ENCODE measurements at places on chromosomes 2 and 18.
A peak's percentile ranks its signal among the peaks of the same experiment; 100 is the strongest.

DNA sequence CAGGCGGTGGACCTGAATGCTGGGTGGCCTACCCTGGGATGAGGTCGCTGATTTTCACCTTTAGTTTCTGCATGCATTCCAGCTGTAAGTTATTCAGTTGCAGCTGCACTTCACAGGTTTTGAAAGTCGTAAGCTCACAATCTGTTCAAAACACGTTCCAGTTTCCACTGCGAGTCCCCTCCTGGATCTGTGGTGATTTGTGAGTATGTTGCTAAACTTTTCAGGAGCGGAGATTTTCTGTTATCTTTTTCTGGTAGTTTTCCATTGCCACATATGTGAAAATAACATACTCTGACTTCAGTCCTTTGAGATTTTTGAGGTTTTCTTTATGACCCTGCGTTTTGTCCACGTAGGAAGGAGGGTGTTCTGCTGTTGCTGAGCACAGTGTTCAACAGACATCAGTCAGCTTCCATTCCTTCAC, 102.1 kb downstream of the SNTG2 start:
- H3K4me1 ChIP-seq, result peaks cover 2% of the 10 kb centered on the region
- no peaks in the 10 kb centered on the region for H3K36me3 ChIP-seq
- no peak overlapping the region for H3K27ac ChIP-seq
- H3K27me3 ChIP-seq, result no peaks in the 10 kb centered on the region

GRCh38 chr2:7437141-7437540, 519.9 kb downstream of the RNF144A start:
- H3K27me3 ChIP-seq, result no peaks in the 10 kb centered on the region
- no peak overlapping the region for H3K4me3 ChIP-seq
- peaks cover 41% of the 10 kb centered on the region for H3K4me1 ChIP-seq
- H3K27ac ChIP-seq, result peak overlapping the region; percentile 91
- DNase-seq, result no peak
- peaks cover 13% of the 10 kb centered on the region for H3K36me3 ChIP-seq

- DNase-seq, result no peak
- no peaks in the 10 kb centered on the region for H3K4me1 ChIP-seq
- H3K27ac ChIP-seq, result no peak overlapping the region
- no peaks in the 10 kb centered on the region for H3K36me3 ChIP-seq
- H3K27me3 ChIP-seq, result no peaks in the 10 kb centered on the region
Measured at GRCh38 chr18:70380915-70381896, 92.4 kb downstream of the SOCS6 start.

GRCh38 chr2:127637725-127638252, 8.2 kb upstream of the GPR17 start:
- H3K27ac ChIP-seq, result peak overlapping the region; percentile 86
- peaks cover 9% of the 10 kb centered on the region for H3K36me3 ChIP-seq
- peak overlapping the region; percentile 48 for H3K4me3 ChIP-seq
- DNase-seq, result peak; percentile 35
- peaks cover 54% of the 10 kb centered on the region for H3K4me1 ChIP-seq

DNA sequence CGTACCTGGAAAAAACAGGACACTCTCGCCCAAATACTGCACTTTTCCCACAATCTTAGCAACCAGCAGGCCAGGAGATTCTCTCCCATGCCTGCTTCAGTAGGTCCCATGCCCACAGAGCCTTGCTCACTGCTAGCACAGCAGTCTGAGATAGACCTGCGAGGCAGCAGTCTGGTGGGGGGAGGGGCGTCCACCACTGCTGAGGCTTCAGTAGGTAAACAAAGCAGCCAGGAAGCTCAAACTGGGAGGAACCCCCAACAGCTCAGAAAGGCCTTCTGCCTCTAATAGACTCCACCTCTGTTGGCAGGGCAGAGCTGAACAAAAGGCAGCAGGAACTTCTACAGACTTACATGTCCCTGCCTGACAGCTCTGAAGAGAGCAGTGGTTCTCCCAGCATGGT, 1202.8 kb upstream of the ACVR2A start:
- no peaks in the 10 kb centered on the region for H3K36me3 ChIP-seq
- no peak overlapping the region for H3K4me3 ChIP-seq
- no peak for DNase-seq
- no peak overlapping the region for H3K27ac ChIP-seq

DNA sequence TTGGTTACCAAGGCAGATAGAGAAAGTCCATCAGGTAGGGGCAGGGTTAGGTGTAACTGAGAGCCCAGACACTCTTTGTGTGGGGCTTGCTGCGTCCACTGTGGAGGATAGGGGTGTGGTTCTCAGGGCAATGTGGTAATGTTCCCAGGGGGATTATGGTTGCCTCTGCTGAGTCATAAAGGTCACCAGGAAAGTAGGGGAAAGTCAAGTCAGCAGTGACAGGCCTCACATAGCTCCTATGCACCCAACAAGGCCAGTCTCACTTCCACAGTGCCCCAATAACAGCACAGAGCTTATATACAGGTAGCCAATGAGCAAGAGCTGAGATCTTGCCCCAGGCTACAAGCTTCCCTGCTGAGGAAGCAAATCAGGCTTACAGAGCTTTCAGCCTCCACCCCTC, 1438.0 kb upstream of the ZEB2 start:
- no peaks in the 10 kb centered on the region for H3K4me1 ChIP-seq
- H3K27me3 ChIP-seq, result no peaks in the 10 kb centered on the region
- H3K36me3 ChIP-seq, result no peaks in the 10 kb centered on the region
- DNase-seq, result no peak
- no peak overlapping the region for H3K27ac ChIP-seq

- H3K36me3 ChIP-seq, result no peaks in the 10 kb centered on the region
- H3K27me3 ChIP-seq, result peaks cover 54% of the 10 kb centered on the region
- no peak for DNase-seq
- H3K27ac ChIP-seq, result no peak overlapping the region
- peaks cover 3% of the 10 kb centered on the region for H3K4me1 ChIP-seq
Measured at GRCh38 chr2:205769495-205769850, 87.2 kb downstream of the NRP2 start.

DNA sequence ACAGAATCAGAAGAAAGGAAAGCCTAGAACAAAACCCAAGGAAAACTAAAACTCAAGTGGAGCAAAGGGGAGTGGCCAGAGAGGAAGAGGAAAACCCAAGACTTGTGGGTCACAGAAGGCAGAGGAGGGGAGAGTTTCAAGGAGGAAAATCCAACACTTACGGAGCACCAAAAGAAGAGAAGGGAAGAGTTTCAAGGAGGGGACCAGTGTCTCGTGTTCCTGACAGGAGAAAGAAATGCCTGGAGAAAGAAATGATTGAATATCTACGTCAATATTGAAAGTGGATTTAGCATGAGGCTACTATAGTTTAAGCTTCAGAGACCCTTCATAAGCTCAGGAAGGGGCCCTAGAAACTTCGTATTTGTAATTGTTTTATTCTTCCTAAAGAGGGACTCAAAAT, 1.4 kb upstream of the MFSD6 start:
- H3K27me3 ChIP-seq, result no peaks in the 10 kb centered on the region
- peaks cover 28% of the 10 kb centered on the region for H3K4me1 ChIP-seq
- H3K4me3 ChIP-seq, result no peak overlapping the region
- peak overlapping the region; percentile 96 for H3K27ac ChIP-seq

- peak overlapping the region; percentile 7 for H3K27ac ChIP-seq
- no peaks in the 10 kb centered on the region for H3K27me3 ChIP-seq
- H3K36me3 ChIP-seq, result peaks cover 65% of the 10 kb centered on the region
- DNase-seq, result no peak
Measured at GRCh38 chr2:85865539-85866164, 23.1 kb downstream of the ST3GAL5 start.

DNA sequence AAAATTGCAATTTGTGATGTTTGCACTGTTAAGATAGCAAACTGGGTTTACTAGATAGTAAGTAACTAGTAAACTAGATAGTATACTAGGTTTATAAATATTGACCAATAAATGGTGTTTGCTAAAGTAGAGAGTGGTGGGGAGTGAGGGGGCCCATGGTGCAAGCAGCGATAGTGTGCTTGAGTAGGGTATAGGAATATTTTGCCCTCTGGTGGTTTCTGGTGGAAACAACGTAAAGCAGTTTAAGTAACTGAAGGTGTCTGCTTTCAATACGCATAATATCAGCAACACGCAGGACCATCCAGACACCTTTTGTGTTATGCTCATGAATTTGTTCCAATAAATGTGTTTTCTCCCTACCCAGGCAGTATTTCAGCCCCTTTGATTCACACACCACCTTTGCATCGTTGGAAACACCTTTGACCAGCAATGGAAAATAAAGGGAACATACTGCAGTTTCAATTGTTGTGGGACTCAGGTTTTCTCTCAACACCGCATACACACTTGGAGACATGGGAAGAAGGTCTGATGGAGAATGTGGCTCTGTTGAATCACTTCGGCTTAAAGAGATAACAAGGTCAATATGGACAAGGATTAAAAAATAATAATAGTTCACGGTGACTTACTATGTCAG, 16.7 kb upstream of the STAT1 start:
- DNase-seq, result peak; percentile 56
- H3K36me3 ChIP-seq, result peaks cover 82% of the 10 kb centered on the region

DNA sequence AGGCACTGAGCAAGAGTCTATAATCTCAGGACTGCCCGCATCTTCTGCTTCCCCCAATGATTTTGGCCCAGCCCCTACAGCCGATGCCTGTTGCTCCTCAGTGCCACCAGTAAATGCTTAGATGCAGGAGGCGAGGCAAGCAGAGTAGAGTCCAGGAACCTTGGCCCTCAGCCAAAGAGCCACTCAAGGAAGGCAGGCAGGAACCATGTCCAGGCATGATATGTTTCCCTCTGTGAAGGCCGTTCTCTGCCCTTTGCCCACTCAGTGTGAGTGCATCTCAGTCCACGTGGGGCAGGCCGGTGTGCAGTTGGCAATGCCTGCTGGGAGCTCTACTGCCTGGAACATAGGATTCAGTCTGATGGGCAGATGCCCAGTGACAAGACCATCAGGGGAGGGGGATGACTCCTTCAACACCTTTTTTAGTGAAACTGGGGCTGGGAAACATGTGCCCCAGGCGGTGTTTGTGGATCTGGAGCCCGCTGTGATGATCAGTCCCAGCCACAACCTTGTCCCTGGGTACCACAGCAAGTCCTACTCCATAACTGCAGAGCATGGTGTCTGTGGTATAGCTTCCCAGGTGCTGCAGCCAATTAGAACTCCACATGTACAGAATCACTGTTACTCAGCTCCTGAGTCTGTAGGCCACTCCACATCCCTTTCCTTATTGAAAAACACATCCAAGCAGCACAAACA, 9.7 kb upstream of the DNAJB2 start:
- H3K27ac ChIP-seq, result no peak overlapping the region
- H3K27me3 ChIP-seq, result peaks cover 61% of the 10 kb centered on the region
- H3K36me3 ChIP-seq, result no peaks in the 10 kb centered on the region
- no peak overlapping the region for H3K4me3 ChIP-seq

Measured in activated naive CD4-positive, alpha-beta T cell treated with anti-CD3 and anti-CD28 coated beads, Interleukin-2, amount 10 ng/mL, durations not matched to agents 7 days and 5 days (primary cell).